Activated CD4-positive, alpha-beta T cell treated with anti-CD3 and anti-CD28 coated beads for 36 hours (primary cell): ENCODE measurements at places on chromosomes 4 and X. TPM values are rescaled to one million over a fixed set of nuclear protein-coding genes. Genes with fewer than 3 reads are reported as not detected.

- H3K36me3 ChIP-seq, result no peaks in the 10 kb centered on the region
- no peak for DNase-seq
- H3K27me3 ChIP-seq, result peaks cover 5% of the 10 kb centered on the region
- no peak overlapping the region for H3K27ac ChIP-seq
- peaks cover 5% of the 10 kb centered on the region for H3K4me1 ChIP-seq
- no peak overlapping the region for H3K4me3 ChIP-seq
Measured at GRCh38 chrX:153320555-153321184, 897 bp downstream of the PNMA6F start.

DNA sequence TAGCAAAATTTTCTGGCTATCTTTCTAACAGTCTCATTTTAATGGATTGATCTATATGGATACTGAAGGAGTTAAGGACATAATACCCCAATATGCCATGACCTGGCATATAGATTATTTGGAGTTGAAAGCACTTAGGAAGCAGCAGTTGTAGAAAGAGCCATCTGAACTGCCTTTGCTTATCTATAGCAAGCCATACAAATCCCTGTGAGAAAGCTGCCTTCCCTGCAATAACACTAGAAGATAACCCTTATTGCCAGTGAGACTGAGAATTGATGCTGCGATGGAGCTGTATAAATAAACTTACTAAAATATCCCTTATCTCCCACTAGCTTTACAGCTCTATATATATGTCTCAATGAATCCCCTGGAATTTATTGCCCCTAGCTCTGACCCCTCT is 346.3 kb downstream of the TECRL start:
- H3K4me3 ChIP-seq, result no peak overlapping the region
- H3K36me3 ChIP-seq, result no peaks in the 10 kb centered on the region
- no peak overlapping the region for H3K27ac ChIP-seq
- H3K27me3 ChIP-seq, result no peaks in the 10 kb centered on the region

GRCh38 chrX:31679861-31680260 is 608.0 kb upstream of the FTHL17 start:
- H3K36me3 ChIP-seq, result no peaks in the 10 kb centered on the region
- no peaks in the 10 kb centered on the region for H3K27me3 ChIP-seq
- H3K4me3 ChIP-seq, result no peak overlapping the region
- H3K4me1 ChIP-seq, result no peaks in the 10 kb centered on the region
- H3K27ac ChIP-seq, result no peak overlapping the region

GRCh38 chr4:53120778-53121177 is 245.1 kb downstream of the SCFD2 start:
- H3K27me3 ChIP-seq, result no peaks in the 10 kb centered on the region
- no peak overlapping the region for H3K27ac ChIP-seq
- H3K4me3 ChIP-seq, result no peak overlapping the region
- no peak for DNase-seq

DNA sequence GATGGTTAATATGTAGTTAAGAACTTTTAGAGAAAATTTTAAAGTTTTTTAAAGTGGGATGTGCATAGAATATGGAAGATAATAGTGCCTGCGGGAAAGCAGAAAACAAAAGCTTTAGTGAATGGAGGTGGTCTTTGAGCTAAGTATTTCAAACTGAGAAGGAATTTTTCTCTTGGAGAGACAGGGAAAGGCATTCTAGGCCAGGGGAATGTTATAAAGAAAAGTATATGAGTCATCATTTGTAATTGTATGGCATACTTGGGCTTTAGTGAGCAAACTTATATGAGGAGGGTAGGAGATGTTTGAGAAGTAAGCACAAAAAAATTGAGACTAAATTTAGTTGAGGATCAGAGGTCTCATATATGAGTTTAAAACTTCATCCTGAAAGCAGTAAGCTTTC is 467.0 kb downstream of the PPARGC1A start:
- no peak for DNase-seq
- no peak overlapping the region for H3K4me3 ChIP-seq
- H3K4me1 ChIP-seq, result no peaks in the 10 kb centered on the region
- H3K36me3 ChIP-seq, result no peaks in the 10 kb centered on the region
- H3K27ac ChIP-seq, result no peak overlapping the region
- no peaks in the 10 kb centered on the region for H3K27me3 ChIP-seq

GRCh38 chr4:184383497-184384055 is 90.8 kb downstream of the IRF2 start:
- H3K27ac ChIP-seq, result no peak overlapping the region
- H3K27me3 ChIP-seq, result no peaks in the 10 kb centered on the region
- no peak overlapping the region for H3K4me3 ChIP-seq
- DNase-seq, result no peak
- H3K4me1 ChIP-seq, result peaks cover 64% of the 10 kb centered on the region
- H3K36me3 ChIP-seq, result peaks cover 24% of the 10 kb centered on the region

The KLHL15 gene
- 9.3 TPM for total RNA-seq

The ATP10D gene
- 2.8 TPM for total RNA-seq

The XPNPEP2 gene
- total RNA-seq, result 0.43 TPM

The NUP54 gene
- total RNA-seq, result 58.2 TPM

The NOCT gene
- total RNA-seq, result 16.5 TPM
